ENCODE measurements at places on chromosomes 5 and 9.
A peak's percentile ranks its signal among the peaks of the same experiment; 100 is the strongest.

DNA sequence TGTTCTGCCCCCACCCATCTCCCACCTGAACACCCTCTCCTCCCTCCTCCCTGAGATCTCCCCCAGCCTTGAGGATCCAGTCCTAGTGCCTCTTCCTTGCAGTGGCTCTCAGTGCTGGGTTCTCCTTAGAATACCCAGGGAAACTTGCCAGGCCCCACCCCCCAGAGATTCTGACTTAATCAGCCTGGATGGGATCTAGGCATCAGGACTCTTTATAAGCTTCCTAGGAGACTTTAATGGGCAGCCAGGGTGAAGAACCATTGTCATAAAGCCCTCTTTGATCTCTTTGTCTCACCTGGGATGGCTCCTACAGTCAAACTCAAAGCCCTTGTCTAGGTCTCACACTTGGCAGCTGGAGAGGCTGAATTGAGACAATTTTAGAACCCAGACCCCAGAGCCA, 8.6 kb upstream of the GLIS3 start:
- DNase-seq = no peak

DNA sequence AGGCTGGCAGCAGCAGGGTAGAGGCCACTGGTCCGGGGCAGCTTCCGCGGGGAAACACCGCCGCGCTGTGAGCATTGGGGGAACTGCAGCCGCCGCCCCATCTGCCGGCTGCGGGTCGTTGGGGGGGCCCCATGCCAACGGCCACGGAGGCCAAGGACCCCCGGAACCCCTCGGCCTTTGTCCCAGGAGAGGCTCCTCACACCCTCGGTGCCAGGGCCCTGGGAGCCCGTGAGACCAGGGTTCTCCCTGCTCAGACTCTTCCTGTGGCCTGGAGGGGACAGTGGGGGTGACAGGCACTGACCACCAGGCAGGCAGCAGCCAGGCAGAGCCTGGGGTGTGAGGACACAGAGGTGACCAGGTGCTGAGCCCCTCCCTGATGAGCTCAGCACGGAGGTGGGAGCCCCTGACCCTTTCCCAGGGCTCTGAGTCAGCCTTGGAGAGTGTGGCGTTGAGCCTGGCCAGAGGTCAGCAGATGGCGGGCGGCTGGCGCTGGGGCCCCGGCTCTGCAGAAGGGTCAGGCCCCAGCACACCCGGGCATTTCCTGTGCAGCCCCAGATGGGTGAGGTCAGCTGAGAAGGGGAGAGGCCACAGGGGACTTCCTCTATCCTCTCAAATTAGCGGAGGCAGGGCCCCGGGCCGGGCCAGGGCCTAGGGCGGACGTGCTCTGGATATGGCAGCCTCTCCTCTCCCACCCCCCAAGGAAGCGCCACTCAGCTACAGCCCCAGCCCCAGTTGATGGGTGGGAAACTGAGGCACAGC, 17.9 kb upstream of the EGFL7 start:
- peak; percentile 35 for DNase-seq

- no peak for DNase-seq
Measured at GRCh38 chr9:117017414-117017985, 330.4 kb downstream of the TRIM32 start.

DNA sequence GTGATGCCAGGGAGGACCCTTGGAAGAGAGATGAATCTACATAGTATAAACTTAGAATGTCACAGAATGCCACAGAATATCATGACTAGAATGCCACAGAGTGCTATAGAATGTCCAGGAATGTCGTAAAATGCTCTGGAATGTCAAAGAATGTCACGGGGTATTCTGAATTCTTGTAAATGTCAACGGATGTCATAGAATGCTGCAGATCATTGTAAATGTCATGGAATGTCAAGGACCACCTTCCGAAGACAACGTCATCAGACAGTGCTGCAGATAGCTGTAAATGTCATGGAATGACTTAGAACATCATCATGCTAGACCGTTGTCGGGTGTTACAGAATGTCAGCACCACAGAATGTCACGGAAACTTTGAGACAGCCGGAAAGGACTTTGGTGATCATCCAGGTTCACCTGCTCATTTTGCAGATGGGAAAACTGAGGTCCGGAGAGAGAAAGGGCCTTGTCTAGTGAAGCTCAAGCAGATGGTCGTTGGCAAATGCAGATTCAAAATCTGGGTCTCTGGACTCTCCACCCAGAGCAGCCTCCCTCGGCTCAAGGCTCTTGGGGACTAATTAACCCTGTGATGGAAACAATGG, 117.1 kb downstream of the LHX2 start:
- DNase-seq = no peak

DNA sequence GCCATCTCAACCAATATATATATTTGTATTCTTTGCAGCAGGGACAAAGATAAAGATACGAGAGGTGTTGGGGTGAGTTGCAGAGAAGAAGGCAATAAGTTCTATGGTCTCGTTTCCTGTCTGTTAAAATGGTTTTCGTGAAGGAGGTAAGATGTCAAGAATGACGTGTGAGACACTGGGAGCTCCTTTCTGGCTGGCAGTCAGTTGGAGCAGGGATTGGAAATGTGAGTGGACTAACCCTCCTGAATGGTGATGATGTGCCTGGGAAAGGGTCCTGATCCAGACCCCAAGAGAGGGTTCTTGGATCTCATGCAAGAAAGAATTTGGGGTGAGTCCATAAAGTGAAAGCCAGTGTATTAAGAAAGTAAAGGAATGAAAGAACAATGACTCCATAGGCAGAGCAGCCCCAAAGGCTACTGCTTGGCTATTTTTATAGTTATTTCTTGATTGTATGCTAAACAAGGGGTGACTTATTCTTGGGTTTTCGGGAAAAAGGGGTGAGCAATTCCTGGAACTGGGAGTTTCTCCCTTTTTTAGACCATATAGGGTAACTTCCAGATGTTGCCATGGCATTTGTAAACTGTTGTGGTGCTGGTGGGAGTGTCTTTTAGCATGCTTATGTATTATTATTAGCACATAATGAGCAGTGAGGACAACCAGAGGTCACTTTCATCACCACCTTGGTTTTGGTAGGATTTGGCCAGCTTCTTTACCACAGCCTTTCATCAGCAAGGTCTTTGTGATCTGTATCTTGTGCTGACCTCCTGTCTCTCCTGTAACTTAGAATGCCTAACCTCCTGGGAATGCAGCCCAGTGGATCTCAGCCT, 53.7 kb downstream of the SPATA31C2 start:
- no peak for DNase-seq

DNA sequence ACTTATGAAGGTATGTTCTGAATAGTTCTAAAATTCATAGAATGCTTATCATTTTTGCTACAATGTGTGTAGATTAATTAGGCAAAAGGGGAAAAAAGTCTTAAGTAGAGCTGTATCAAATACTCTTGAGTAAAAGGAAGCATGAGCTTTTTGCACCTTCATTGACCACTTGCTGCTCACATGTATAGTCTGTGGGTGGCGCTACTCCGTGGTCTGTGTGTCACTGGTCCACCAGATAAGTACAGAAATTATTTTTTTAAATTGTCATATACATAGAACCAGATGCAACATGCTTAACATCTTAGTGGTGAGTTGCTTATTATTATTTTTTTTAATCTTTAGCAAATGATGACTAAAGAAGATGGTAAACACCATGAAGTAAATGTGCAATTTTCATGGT, 130.2 kb downstream of the MAN2A1 start:
- DNase-seq = no peak

GRCh38 chr9:33236571-33236970, 3.4 kb upstream of the SPINK4 start:
- DNase-seq = no peak

GRCh38 chr5:143182901-143183820, 220.3 kb downstream of the NR3C1 start:
- DNase-seq = no peak

DNA sequence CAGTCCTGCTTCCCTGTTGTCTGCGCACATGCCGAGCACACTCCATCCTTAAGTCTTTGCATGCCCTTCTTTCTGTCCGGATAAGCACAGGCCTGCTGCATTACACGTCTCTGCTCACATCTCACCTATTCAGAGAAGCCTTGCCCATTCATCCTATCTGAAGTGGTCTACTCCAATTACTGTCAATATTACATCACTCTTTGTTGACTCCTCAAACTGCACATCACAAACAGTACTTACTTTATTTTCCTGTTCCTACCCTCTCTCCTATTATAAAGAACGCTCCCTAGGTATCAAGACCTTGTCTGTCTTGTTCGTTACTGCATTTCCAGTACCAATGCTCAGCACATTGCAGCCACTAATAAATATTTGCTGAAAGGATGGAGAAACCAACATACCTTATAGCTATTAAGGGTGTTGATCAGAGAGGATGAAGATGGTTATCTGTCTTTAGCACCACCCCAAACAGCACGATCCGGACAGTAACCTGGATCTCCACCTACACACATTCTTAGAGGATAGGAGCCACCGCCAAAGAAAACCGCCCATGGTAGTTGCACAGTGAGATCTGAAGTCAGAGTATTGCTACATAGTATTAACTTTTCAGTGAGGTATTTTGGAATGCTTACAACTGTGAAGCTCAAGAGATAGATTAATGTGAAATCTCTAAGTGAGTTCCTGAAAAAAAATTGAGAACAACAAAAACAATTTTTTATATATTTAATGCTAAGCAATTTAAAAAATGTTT, 1.6 kb upstream of the PRRC1 start:
- no peak for DNase-seq

- no peak for DNase-seq
Measured at GRCh38 chr5:55384072-55384471, 76.3 kb downstream of the MTREX start.

GRCh38 chr9:84748112-84748511, 78.6 kb downstream of the NTRK2 start:
- no peak for DNase-seq

- no peak for DNase-seq
Measured at GRCh38 chr5:90740244-90740799, 181.7 kb downstream of the ADGRV1 start.

DNA sequence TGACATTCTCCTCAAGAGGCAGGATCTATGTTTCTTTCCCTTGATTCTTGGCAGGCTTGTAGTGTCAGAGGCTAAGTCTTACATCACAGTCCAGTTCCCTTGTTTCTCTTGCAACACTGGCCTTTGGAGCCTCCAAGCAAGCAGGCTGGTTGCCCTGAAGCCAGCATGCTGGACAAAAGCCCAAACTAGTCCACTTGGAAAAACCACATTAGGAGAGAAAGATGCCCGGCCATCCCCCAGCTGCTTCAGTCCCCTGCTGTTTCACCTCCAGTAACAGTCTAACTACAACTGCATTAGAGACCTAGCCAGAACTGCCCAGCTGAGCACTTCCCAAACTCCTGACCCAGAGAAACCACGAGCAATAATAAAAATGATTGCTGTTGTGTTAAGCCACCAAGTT, 87.6 kb downstream of the ADAMTS6 start:
- DNase-seq = no peak

GRCh38 chr9:100216178-100216787, 117.2 kb downstream of the INVS start:
- peak; percentile 25 for DNase-seq

GRCh38 chr9:35476596-35476995, 13.3 kb upstream of the RUSC2 start:
- no peak for DNase-seq

GRCh38 chr9:7439355-7439995, 360.1 kb downstream of the DMAC1 start:
- DNase-seq = no peak

DNA sequence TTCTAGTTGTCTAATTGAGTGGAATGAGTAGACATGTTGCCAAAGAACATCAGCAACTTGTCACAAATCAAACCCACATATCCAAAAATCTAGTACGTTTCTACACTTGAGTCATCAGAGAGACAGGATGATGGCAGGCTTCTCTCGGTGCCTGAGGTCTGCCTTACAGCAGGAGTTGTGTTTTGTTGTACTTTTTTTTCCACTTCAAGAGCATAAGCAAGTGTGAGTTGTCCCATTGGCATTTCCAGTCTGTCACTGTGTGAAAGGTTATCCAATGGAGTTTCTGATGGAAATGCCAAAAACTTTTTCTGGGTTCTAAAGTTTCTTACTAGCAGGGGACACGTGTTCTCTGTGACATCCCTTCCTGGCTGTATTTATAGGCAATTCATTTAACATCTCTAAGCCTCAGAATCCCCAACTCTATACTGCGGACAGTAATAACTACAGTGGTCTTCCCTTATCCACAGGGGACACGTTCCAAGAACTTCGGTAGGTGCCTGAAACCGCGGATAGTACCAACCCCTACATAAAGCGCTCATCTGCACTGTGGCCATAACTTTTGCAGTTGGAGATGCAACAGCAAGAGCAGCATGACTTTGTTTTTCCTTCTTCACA, 246.5 kb downstream of the SYK start:
- DNase-seq = no peak

DNA sequence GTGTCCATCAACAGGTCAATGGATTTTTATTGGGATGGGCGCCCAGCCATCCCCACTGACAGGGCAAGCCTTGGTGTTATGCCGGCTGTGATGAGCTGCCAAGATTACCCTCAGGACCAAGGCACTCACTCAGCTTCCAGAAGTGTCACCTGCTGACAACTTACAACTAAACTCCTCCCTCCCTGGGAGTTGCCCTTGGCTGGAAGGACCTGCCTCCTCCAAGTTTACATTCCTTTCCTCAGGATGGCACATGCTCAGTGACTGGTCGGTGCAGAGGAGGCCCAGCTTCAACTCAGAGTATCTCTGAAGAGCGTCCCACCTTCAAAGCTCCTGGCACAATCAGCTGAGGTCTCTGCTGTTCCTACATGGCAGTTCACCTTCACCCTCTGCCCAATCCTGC, 52.5 kb upstream of the ZBTB43 start:
- no peak for DNase-seq

DNA sequence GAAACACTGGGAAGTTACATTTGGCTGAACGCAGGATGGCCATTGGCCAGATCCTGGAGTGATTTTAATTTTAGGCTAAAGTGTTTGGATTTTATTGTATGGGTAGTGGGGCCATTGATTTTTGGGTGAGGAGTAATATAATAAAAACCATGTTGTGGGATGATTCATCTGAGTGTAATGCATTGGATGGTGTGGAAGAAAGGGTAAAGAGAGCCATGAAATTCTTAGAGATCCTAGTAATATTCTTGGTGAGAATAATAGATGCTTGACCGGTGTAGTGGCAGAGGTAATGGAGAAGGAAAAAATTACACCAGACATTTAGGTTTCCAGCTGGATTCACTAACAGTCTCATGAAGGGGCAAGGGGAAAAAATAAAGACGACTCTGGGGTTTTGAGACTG, 158.1 kb downstream of the NPR3 start:
- DNase-seq = no peak

GRCh38 chr5:9977070-9977469, 272.6 kb downstream of the ATPSCKMT start:
- DNase-seq = no peak
